ENCODE measurements at places on chromosomes 2 and 18.

DNA sequence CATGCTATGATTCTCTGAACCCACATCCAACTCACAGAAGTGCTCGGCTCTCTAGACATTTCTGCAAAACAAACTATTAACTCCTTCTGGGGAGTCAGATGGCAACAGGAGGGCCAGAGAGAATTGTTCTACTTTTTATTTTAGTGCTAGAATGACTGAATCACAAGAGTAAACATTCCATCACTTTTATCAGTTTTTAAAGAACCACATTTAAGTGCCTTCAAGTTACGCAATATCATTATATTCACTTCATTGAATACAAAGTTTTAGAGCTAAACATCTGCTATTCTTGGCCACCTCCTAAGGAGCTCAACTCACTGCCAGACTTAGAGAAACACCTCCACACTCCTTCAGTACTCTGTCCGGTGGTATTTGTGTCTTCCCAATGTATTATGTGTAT lies 22.4 kb downstream of the B4GALT6 start:
- no peak for DNase-seq

- peak; percentile 27 for DNase-seq
Observed at GRCh38 chr2:208025814-208026184, 472 bp upstream of the PLEKHM3 start.

DNA sequence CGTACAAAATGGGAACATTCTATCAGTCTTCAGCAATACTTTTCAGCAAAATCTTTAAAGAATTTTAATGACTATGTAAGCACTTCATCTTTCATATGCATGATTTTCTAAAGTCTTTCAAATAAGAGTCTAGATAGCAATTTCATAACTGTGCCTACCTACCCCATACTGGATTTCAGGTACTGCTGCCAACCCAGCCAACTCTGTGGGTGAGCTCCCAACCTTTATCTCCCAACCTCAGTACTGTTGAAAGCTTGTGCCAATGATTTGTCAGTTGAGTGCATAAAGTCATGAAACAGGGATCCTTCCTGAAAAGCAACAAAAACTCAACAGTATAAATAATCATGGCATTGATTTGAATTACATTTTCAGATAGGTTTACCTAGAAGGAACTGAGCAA lies 296.9 kb downstream of the PID1 start:
- DNase-seq = no peak

- no peak for DNase-seq
Observed at GRCh38 chr2:84386336-84387040, 72.6 kb downstream of the SUCLG1 start.

- DNase-seq = no peak
Observed at GRCh38 chr2:69021727-69022126, 8.7 kb downstream of the ANTXR1 start.

DNA sequence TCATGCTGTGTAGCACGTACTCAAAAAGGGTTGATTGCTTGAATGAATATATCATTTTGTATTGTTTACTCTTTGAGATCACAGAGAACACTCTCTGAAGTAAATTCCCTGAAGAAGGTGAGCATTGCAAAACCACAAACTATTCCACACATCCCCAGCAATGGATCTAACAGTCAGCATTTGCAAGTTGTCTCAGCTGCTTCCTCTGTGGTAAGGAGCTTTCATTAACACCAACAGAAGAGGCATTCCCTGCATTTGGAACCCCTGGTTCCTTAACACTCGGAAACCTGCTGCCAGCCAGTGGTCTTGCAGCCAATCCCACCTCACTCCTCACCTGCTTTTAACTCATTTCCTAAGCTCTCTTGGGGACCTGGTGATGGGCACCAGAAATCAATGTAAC lies 108.4 kb downstream of the IRS1 start:
- DNase-seq = no peak

GRCh38 chr18:32482117-32482516 lies 11.4 kb upstream of the GAREM1 start:
- DNase-seq = no peak

DNA sequence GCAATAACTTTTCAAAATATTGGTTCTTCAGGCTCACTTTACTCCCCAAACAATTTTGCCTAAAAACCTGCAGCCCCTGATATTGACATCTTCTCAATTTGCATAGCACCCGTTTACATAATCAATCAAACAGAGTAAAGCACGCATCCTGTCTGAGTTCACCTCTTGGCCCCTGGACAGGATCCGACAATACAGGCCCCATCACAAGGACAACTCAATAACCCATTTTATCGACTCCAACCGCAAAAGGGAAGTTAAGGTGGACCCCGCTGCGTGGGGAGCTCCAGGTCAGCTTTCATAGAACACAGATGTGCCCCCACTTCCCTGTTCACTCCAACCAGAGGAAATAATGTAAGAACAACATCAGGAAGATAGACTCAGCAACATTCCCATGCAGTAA lies 44.7 kb downstream of the TTC32 start:
- DNase-seq = no peak

GRCh38 chr2:14745288-14746076 lies 113.0 kb downstream of the LRATD1 start:
- no peak for DNase-seq

DNA sequence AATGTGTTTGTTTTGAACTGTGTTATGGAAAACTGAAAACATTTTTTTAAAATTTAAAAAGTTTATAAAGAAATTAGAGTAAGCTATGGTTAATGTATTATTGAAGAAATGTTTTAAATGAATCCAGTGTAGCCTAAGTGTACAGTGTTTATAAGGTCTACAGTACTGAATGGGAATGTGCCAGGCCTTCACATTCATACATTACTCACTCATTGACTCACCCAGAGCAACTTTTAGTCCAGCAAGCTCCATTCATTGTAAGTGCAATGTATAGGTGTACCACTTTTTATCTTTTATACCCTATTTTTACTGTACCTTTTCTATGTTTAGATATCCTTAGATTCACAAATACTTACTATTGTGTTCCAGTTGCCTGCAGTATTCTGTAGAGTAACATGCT lies 215.1 kb upstream of the THUMPD2 start:
- DNase-seq = peak; percentile 70

All from fibroblast of skin of scalp (primary cell).